ENCODE measurements at places on chromosomes 1 and 21.

GRCh38 chr1:47325528-47325927, 8.1 kb upstream of the CMPK1 start:
- DNase-seq, result no peak

- no peak for DNase-seq
Measured at GRCh38 chr1:112971006-112971405, 15.0 kb upstream of the SLC16A1 start.

GRCh38 chr1:202304375-202304774, 37.4 kb downstream of the UBE2T start:
- no peak for DNase-seq

- no peak for DNase-seq
Measured at GRCh38 chr1:24387636-24388175, 25.9 kb downstream of the STPG1 start.

DNA sequence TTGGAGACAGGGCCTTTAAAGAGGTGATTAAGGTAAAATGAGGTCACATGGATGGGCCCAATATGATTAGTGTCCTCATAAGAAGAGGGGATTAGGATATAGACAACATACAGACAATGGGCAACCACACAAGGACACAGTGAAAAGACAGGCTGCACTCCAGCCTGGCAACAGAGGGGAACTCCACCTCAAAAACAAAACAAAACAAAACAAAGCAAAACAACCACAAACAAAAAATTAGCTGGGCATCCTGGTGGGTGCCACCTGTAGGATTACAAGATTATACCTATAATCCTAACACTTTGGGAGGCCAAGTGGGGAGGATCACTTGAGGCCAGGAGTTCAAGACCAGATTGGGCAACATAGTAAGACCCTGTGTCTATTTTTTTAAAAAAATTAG, 4.8 kb upstream of the MDM4 start:
- no peak for DNase-seq

DNA sequence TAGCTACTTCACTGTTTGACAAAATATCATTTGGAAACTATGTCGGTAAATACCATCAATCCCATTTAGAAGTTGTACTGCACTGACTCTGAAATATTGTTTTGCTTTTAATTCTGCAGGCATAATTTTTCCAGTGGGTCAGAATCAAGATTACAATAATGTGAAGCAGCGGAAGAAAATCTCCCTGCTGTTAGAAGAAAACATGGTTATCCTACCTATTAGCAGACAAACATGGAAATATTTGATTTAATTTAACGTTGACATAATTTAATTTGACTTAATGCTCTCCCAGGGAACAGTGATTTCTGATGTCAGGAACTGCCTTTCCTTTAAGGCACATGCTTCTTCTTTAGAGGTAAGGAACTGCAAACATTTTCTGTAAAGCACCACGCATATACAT, 634.0 kb downstream of the LTN1 start:
- no peak for DNase-seq

- no peak for DNase-seq
Measured at GRCh38 chr1:113002297-113002696, 46.3 kb upstream of the SLC16A1 start.

DNA sequence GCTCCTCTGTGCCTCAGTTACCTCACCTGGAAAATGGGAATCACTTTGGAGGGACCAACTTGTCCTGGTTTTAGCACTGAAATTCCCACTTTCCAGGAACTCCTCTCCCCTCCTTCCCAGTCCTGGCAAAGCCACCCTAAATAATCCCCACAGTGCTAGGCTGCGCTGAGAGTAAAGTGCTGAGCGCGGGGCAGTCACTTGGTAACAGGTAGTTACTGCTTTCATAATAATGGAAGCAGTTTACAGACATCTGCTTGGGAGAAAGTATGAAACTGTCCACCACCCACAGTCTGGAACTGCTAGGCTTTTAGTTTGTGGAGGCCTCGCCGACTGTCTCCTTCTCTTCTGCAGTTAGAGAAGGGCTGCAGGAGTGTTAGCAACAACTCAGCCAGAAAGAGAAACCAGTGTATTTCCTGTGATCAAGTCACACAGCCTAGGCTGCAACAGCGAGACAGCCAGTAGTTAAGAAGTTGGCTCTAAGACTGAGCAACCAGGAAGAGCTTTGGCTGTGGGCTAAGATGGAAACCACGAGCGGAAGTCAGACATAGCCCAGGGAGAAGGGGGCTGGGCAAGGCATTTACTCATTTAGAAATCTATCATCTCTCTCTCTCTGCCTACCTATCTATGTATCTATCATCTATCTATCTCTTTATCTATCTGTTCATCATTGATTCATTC, 30.8 kb upstream of the ABCG1 start:
- no peak for DNase-seq

GRCh38 chr1:192940658-192941057, 118.5 kb downstream of the UCHL5 start:
- DNase-seq, result no peak

DNA sequence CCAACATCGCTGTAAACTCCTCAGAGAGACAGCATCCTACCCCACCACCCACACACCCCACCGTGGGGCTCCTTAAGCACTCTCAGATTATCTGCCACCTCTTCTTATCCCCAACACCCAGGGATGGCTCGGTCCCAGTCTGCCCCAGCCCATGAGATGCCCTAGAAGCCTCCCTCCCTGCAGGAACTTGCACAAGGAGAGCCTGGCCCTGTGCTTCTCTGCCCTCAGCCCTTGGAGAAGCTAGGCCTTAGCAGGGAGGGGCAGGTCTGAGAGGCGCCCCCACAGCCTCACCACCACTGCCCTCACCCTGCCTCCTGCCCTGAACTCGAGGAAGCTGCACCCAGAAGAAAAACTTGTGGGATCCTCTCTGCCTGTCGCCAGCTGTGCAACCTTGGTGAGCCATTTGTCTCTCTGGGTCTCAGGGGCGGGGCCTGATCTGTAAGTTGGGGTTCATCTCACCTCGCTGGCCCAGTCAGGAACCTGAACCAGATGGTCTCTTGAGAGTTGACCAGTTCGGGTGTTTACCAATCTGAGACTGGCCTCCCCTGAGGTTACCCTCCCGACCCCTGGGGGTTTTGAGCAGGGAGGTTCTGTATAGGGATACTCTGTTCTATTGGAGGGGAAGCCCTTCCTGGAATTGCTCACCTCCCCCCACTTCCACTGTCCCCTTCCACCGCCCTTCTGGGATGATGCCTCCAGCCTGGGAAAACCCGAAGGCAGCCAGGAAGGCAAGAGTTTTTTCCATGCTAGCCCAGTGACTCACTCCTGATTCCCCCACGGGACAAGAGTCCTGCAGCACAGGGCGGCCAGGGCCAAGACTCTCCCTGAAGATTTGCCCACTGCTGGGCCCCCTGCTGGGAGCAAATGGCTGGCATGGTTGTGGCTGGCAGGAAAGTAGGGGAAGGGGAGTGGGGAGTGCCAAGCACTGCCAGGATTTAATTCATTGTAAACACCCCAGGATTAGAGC, at the start of gene S100A3:
Gene S100A3, minus strand, starts transcription at position 537 of the 967 bp plus-strand sequence. CDS start 773 bp downstream, outside the sequence.
- DNase-seq, result no peak

DNA sequence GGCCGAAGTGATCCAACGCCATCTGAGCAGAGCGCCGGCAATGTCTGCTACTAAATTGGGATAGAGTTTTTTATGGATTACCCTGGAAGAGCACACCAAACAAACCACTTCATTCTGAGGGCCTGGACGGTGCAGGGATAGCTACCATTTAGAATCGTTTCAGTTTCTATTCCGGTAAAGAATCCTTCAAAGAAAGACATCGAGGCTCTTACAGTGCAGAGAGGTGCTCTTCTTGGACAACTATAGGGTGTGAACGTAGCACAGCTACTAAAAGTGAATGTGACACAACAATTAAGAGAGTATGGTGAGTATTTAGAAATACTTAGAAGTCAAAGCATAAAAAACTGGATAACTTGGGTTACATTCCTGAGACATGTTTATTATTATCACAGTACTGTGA, 16.1 kb downstream of the HIVEP3 start:
- DNase-seq, result no peak

DNA sequence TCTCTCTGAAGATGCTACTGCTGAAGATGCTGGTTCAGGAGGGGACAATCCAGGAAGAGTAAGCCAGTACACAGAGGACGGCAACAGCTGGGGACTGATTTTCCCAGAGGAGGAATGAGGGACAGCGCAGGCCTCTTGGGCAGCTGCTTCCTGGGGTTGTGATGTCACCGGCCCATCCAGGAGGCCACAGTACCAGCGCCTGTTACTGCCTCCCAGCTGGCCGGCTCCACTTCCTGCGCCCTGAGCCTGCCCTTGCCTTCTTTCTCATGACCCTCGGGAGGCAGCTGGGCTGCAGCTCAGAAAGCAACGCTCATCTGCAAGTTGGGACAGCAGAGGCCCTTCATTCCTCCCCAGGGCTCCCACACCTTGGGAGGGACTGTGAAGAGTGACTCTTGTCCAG, 21.9 kb upstream of the ID3 start:
- DNase-seq, result no peak

- no peak for DNase-seq
Measured at GRCh38 chr1:169494343-169494742, 8.6 kb upstream of the SLC19A2 start.

- no peak for DNase-seq
Measured at GRCh38 chr1:145706086-145706664, 993 bp downstream of the PDZK1 start.

All from NCI-H526 treated with DMSO at 0.1 percent for 48 hours (cell line).